ENCODE measurements at places on chromosomes 6 and 20. TPM values are rescaled to one million over a fixed set of nuclear protein-coding genes. Genes with fewer than 3 reads are reported as not detected.
A peak's percentile ranks its signal among the peaks of the same experiment; 100 is the strongest.

Gene SYCP2
- 0.19 TPM for total RNA-seq

Gene PRPH2
- total RNA-seq: not detected

Gene HLA-DQB1
- total RNA-seq: 16.5 TPM

- DNase-seq: peak; percentile 79
Measured at GRCh38 chr20:45450097-45450818, 19.3 kb upstream of the WFDC2 start.

GRCh38 chr6:51514748-51515402, 572.5 kb downstream of the PKHD1 start:
- no peak for DNase-seq

DNA sequence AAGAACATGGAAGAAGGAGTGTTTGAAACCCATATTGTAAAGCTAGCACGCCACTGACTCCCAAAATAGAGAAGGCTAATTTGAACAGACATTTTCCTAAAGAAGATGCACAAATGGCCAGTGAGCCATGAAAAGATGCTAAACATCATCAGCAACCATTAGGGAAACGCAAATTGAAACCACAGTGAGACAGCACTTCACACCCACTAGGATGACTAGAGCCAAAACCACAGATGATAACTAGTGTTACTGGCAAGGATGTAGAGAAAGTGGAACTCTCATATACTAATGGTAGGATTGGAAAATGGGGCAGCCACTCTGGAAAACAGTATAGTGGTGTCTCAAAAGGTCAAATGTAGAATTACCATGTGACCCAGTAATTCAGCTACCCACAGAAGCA, 58.2 kb downstream of the BMP7 start:
- no peak for DNase-seq

DNA sequence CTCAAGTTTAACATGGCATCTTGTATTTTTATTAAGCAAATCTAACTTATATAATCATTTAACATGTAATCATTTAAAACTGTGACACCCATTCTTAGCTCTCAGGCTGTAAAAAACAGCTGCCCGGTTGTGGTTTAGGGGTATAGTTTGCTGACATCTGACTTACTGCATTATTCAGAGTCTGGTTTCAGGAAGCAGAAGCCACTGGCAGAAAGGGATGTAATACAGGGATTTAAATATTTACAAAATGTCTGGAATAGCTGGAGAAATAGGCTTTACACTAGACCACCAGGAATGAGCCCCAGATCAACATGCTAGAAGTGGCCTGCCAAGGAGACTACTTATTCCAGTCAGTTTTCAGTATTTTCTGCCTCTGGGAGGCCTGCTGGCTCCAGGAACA, 421.1 kb downstream of the CD109 start:
- DNase-seq: no peak

GRCh38 chr20:22716821-22717351, 132.5 kb upstream of the FOXA2 start:
- DNase-seq: no peak
